ENCODE measurements at places on chromosomes 5 and 9.

DNA sequence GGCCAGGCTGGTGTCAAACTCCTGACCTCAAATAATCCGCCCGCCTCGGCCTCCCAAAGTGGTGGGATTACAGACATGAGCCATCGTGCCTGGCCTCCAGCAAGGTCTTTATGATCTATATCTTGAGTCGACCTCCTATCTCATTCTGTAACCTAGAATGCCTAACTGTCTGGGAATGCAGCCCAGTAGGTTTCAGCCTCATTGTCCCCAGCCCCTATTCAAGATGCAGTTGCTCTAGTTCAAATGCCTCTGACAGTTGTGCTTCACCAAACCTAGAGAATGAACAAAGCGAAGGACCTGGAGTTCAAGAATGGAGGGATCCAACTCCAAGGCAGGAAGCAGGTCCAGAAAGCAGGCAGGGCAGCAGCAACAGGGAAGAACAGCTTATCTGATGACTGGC lies 30.8 kb downstream of the GLRX start:
- DNase-seq, result no peak

DNA sequence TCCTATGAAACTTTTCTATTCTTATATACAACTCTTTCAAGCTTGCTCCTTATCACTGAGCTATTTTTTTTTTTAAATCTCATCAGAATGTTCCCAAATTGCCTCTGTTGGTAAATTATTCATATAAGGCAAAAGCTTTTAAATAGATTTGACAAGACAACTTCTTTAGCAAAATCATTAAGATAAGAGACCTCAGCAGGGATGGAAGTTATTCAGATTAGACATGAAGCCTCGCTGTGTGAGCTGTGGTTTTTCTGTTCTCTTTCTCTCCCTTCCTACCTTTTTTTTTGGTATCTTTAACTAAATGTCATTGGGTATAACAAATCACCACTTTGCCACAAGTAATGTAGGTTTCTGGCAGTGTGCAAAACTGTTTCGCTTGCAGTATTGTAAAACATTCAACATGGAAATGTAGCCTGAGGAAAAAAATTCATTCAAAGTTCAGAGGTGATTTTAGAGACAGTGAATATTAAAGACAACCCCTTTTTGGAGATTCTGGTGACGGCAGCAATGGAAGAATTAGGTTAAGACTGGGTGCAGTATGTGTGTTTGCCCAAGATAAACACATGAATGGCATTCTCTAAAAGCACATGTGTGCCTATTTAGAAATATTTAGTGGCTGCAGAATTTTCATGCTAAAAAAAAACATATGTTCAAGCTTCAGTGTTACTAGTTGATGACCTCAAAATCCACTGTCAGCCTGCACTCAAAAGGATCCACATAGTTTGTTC lies 467.1 kb downstream of the ZNF608 start:
- no peak for DNase-seq

DNA sequence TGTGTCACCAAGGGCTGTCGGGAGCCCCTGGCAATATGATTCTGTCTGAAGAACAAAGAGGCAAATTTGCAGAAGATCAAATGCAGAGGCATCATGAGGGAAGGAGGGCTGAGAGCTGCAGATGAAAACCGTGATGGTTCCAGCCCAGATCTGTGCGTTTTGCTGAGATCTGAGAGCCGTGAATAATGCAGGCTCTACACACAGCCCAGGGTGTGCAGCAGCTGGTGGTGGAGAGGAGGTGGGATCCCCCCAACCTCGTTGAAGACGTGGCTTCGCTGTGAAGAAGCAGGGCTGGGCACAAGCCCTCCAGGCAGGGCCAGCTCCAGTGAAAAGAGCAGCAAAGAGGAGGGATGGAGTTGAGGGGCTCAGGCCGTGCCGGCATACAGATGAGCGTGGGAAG lies 75.5 kb downstream of the TSPAN17 start:
- DNase-seq, result no peak

DNA sequence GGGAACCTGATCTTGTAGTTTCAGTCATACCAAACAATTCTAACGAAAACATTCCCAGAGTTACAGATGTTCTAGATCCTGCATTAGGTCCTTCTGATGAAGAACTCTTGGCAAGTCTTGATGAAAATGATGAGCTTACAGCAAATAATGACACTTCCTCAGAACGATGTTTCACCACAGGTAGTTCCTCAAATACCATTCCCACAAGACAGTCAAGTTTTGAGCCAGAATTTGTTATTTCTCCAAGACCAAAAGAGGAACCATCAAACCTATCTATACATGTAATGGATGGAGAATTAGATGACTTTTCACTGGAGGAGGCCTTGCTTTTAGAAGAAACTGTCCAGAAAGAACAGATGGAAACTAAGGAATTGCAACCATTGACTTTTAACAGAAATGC lies 21.0 kb downstream of the RMI1 start:
- DNase-seq, result no peak

GRCh38 chr5:458547-459353 lies 15.8 kb downstream of the EXOC3 start:
- peak; percentile 48 for DNase-seq

DNA sequence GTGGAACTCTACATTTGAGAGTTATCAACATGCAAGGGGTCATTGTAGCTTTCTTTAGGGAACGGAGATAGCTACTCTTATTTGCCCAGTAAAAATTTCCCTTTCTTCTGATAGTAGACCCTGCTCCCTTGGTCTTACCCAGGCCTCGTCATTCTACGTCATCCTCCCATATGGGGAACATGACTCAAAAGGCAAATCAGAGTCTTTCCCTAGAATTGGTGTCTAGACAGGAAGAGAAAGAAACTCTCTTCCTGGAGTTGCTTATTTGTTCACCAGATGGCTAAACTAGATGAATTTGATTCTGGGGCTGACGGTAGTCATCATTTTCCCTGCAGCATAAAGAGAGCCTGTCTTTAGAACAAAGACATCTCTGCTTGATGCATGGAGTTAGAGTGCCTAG lies 12.2 kb upstream of the SLC38A9 start:
- no peak for DNase-seq

Measured in activated T-helper 1 cell treated with anti-CD3 and anti-CD28 coated beads, Interleukin-2, amount 50 U/mL, for 16 hours (primary cell).